NCI-H1105 treated with DMSO at 0.1 percent for 48 hours (cell line): ENCODE measurements at places on chromosomes 1 and 21.

GRCh38 chr1:14263671-14264070, 334.8 kb upstream of the KAZN start:
- DNase-seq, result no peak

- DNase-seq, result no peak
Measured at GRCh38 chr1:38500891-38501290, 358.7 kb downstream of the RRAGC start.

DNA sequence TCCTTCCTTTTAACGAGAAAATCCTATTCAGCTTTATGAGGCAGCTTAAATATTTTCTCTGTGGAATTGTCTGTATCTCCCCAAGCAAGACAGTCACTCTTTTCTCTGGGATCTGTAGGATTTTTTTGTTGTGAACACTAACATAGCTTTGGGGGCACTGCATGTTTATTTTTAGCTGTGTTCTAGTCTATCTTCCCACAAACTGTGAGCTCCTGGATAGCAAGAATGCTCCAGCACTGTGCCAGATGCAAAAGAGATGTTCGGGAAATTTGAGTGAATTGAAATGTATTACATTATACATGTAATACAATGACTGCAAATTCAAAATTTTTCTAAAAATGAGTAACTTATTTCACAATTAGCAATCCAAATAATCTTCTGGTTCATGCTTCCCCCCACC, 282.2 kb downstream of the PLPP3 start:
- no peak for DNase-seq

- DNase-seq, result peak; percentile 16
Measured at GRCh38 chr21:37219761-37220432, 47.2 kb downstream of the VPS26C start.

GRCh38 chr1:179205284-179205683, 24.2 kb downstream of the ABL2 start:
- no peak for DNase-seq

DNA sequence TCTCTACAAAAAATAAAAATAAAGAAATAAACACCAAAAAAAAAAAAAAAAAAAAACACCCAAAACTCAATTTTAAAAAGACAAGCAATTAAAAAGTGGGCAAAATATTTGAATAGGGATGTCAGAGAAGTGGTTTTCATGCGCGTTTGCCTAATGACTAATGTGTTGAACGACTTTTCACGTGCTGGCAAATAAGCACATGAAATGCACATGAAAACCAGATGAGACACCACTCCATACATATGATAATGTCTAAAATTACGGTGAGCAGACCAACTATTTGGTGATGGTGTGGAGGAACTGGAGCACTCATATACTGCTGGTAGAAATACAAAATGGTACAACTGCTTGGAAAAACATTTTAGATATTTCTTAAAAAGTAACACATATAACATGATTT, 39.4 kb upstream of the UHMK1 start:
- no peak for DNase-seq

DNA sequence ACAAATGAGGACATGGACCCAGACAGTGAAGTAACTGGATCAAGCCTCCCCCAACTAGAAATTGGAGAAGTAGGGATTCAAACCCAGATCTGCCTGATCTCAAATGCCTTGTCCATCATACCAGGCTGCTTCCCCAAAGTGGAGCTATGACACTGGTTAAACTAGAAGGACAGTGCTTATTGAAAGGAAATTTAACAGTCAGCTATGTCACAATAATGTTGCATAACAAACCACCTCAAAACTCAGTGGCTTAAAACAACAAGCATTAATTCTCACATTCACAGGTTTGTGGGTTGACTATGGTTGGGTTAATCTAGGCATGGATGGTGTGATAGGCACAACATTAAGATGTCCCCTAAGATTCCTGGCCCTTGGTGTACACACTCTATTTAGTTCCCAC, 107.1 kb downstream of the TAS1R2 start:
- no peak for DNase-seq

GRCh38 chr1:113871597-113872113, at the start of gene PTPN22:
TSS of gene PTPN22 (minus strand) at chr1:113871712.
- no peak for DNase-seq

DNA sequence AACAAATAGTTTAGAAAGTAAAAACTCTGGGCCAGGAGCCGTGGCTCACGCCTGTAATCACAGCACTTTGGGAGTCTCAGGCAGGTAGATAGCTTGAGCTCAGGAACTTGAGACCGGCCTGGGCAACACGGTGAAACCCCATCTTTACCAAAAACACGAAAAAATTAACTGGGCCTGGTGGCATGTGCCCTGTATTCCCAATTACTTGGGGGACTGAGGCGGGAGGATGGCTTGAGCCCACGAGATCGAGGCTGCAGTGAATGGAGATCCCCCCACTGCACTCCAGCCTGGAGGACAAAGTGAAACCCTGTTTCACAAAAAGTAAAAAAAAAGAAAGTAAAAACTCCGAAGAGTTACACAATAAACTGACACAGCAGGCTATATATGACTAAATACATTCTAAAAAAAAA, 10.6 kb downstream of the CEP170 start:
- no peak for DNase-seq

DNA sequence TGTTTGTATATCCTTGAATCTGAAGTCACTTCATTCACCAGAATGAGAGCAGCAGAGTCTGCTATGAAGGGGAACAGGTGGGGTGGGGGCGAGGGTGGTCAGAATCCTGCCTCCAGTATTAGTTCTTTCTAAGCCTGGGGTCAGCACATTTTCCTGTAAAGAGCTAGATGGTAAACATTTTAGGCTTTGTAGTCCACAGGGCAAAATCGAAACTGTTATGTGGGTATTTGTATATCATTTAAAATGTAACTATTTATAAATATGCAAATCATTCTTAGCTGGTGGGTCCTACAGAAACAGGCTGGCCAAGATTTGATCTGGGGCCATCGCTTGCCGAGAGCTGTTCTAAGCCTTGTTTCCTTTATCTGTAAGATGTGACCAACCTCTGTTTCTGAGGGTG, 96.0 kb downstream of the IGSF21 start:
- DNase-seq, result no peak

GRCh38 chr1:53739109-53739681, at the start of gene GLIS1:
TSS of gene GLIS1 (minus strand) at chr1:53739164. CDS start at chr1:53738064, 1,100 bp downstream.
- DNase-seq, result peak; percentile 81

DNA sequence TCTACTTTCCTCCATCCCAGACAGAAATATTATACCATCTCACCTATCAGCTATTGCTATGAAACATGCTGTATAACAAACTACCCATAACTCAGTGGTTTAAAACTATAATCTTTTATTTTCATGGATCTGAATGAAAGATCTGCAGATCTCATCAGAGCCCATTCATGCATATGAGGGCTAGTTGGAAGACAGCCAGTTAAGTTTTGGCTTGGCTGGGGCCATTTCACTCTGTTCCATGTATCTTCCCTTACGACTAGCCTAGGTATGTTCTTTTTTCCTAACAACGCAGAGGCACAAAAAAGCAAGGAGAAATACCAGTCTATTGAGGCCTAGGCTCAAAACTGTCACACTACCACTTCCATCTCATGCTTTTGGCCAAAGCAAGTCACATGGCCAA, 28.1 kb upstream of the RGS1 start:
- no peak for DNase-seq

DNA sequence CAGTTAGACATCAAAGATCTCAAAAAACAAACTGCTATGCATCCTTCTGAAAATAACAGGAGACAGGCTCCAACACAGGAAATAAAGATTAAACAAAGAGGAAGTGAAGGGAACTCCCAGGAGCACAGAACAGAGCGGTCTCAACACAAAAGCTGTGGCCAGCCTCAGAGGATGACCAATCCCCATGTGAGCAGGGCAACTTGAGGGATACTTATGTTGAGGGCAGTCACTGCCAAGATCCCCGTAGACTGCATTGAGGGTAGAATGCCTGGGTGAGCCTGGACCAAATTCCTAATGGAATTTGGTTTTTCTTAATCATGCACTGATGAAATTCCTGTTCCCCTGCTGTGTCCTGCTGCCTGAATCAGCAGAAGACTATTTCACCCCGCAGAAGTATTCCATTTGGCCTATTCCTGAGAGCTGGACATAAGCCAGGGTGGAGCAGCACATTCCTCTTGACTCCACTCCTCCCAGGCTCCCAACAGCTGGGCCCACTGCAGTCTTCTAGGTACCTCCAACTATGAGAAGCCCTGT, 49.0 kb downstream of the JAK1 start:
- DNase-seq, result no peak

DNA sequence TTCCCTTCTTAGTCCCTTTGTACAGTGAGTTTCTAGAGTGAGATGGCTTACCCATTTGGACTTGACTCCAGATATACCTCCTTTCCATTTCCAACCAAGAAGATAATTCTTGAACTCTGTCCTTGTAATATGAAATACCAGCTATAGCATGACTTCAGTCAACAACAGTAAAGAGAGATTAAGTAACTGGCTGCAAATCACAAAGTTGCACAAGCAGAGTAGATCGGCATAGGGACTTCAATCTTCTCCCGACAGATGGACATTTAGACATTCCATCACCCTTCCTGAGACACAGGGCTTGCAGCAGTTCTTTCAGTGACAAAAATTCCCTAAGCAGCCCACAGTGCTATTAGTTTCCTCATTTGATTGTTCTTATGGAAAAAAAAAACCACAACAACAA, 44.6 kb downstream of the JAK1 start:
- no peak for DNase-seq

DNA sequence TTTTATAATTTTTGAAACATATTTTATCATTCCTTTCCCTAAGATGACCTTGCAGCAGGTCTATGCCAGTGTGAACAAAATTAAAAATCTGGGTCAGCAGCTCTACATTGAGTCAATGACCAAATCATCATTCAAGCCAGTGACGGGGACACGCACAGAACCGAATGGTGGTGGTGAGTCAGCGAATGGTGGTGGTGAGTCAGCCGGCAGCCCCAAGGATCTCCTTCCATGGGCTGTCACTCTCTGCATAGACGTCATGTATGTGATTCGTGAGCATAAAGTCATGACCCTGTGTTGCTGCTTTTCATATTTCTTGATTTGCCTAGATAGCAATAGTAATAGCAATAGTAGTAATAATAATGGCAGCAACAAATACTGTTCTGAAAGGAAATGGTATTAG, 26.3 kb downstream of the PER3 start:
- no peak for DNase-seq

DNA sequence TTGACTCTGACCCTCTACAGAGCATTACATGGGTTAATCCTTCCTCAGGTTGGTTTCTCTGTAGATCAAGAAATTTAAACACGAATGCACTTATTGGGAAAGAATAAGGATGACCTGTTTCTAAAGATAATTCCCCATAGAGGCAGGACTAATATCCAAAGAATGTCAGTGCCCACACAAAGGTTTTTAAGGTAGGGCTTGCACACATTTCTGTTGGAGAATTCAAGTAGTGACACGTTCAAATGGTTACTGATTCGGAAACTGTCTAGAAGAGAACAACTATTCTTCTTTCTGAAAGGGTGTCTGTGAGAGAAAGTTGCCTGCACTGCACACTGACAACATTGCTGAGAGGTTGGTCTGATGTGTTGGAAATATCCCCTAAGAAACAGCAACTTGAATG, 167.3 kb downstream of the ZNF326 start:
- no peak for DNase-seq

DNA sequence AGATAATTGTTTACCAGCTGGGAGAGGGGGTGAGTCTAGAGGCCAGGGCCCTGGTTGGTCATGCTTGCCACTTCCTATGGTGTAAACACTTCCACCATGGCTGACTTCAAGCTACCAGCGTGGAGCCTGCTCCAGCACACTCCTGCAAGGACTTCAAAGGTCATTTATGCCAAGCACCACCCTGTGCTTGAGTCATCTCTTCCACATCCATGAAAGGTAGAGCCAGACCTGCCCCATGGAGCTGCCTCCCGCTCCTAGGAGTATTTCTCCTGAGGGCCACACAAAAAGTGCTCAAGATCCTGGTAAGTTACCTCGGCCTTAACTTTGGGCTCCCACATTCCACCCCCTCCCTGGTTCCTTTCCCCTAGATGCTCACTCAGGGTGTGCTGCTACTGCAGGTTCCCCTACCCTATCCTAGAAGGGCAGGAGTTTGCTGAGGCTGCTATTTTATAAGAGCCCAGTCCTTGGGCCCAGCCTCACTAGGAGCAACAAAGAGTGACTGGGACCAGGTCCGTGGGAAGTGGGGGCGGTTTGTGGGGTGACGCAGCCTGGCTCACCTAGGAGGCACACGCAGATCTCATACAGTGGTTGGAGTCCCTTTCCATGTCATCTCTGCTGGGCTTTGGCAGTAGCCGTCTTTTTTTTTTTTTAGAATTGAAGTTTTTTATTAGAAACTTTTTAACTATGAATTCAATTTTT, 2.4 kb downstream of the RAB7B start:
- DNase-seq, result no peak

GRCh38 chr1:194469282-194469681, 1282.9 kb upstream of the B3GALT2 start:
- no peak for DNase-seq

DNA sequence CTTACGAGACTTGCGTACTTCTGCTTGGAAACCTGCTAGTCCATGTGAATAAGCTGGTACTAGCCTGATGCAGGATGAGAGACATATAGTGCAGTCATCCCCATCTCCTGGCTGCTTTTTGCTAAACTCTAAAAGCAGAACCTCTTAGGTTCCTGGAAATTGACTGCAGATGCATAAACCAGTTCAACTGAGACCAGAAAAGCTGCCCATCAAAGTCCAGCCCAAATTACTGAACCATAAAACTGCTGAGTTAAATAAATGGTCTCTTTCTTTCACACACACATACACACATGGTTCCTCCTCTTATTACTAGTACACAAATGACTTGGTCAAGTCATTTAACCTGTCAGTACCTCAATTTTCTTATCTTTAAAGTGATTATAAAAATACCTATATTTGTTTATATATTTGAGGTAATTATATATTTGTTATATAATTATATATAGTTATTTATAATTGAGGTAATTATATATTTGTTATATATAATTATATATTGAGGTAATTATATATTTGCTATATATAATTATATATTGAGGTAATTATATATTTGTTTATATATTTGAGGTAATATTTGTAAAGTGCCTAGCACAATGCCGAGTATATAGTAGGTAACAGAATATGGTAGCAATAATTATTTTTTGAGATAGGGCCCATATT, 25.2 kb upstream of the RABGAP1L start:
- DNase-seq, result peak; percentile 77

- no peak for DNase-seq
Measured at GRCh38 chr1:239735111-239735510, 348.7 kb downstream of the CHRM3 start.

- DNase-seq, result no peak
Measured at GRCh38 chr1:160125746-160126145, 10.2 kb downstream of the ATP1A2 start.

DNA sequence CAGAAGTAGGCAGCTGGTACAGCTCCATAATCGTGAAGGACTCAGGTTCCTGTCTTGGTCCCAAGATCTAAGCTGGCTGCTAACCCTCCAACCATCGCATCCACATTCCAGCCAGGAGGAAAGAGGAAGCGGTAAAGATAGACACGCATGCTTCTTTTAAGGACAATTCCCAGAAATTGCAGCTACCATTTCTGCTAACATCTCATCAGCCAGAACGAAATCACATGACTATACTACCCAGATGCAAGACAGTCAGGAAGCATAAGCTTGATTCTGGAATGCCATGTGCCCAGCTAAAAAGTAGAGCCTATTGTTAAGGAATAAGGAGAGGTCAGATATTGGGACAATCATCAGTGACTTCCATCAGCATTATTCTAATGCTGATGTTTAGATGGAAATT, 110.4 kb downstream of the EPHB2 start:
- DNase-seq, result no peak

- no peak for DNase-seq
Measured at GRCh38 chr1:89721351-89721750, 88.4 kb downstream of the LRRC8C start.
